ENCODE measurements at places on chromosomes 4 and X.
A peak's percentile ranks its signal among the peaks of the same experiment; 100 is the strongest.

- no peak for DNase-seq
Observed at GRCh38 chrX:15947648-15948317, 93.2 kb upstream of the AP1S2 start.

- DNase-seq, result no peak
Observed at GRCh38 chrX:72306085-72306801, 529 bp upstream of the CITED1 start.

GRCh38 chrX:129568349-129568748 lies 28.3 kb downstream of the OCRL start:
- DNase-seq, result no peak

- DNase-seq, result peak; percentile 12
Observed at GRCh38 chr4:83197555-83198235, 83.2 kb upstream of the PLAC8 start.

DNA sequence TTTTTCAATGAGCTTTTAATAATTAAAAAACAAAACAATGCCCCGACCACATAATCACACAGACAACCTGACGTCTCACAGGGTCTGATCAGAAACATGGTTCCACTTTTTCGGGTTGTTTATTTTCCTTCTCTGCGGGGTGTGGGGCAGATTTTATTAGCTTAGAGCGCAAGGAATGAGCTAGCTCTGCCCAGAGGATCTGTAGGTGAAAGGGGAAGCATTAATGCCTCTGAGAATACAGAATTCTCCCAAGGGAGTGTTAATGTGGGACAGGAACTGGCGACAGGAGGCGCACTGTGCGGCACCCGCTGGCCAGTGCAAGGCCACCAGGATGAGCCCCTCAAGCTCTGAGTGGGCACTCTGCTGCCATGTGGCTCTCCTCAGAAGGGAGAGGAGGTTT lies 181.5 kb downstream of the TSPAN5 start:
- DNase-seq, result no peak

DNA sequence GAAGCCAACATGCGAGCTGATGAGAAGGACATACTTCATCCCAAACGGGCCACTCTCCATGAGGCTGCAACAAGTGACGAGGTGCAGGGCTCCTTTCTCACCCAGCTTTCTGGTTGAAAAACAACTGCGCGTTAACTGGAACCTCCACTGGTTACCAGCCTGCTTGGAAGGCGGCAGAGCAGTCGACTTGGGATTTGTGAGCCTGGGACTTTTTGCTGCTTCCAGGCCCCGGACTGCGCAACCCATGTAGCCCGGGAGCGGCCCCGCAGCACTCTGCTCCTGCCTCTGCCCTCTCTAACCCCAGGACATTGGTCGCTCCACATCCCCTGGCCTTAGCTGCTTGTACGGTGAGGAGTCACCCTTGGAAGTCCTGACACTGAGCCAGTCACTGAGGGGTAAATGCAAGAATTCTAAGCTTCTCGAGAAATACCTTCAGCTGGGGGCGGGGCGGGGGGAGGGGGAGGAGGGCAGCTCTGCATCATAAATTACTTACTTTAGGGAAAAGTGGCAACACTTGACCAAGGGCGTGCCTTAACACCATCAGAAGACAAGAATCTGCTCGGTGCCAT lies 72.7 kb downstream of the MTMR1 start:
- no peak for DNase-seq

DNA sequence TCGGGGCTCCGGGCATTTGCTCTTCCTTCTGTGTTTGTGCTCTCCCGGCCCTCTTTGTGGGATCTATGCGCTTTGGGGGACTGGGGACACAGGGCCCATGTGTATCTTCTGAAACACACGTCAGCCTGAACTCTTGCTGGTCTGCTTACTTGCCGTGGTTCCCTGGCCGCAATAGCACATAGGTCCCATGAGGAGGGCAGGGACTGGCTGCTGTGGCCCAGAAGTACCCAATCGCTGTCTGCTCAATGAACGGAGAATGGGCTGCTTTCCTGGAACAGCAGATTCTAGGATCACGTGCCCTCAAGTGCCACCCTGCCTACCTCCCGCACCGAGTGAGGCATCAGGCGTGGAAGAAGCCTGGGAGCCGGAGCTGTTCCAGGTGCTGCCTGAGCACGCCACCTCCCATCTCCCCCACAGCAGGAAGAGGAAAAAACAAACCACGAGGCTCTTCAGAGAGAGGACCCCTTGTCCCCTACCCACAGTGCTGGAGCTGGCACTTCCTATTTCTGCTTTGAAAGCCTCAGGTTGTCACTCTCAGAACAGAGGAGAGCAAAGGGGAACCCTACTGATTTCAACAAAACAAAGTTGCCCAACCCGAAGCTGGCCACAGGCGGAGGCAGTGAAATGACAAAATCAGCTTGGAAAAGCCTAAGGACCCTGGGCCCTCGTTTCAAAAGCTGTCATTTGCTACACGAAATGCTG lies 3.8 kb downstream of the G6PD start:
- DNase-seq, result peak; percentile 87

- DNase-seq, result peak; percentile 76
Observed at GRCh38 chr4:10164877-10165283, 48.3 kb upstream of the WDR1 start.

DNA sequence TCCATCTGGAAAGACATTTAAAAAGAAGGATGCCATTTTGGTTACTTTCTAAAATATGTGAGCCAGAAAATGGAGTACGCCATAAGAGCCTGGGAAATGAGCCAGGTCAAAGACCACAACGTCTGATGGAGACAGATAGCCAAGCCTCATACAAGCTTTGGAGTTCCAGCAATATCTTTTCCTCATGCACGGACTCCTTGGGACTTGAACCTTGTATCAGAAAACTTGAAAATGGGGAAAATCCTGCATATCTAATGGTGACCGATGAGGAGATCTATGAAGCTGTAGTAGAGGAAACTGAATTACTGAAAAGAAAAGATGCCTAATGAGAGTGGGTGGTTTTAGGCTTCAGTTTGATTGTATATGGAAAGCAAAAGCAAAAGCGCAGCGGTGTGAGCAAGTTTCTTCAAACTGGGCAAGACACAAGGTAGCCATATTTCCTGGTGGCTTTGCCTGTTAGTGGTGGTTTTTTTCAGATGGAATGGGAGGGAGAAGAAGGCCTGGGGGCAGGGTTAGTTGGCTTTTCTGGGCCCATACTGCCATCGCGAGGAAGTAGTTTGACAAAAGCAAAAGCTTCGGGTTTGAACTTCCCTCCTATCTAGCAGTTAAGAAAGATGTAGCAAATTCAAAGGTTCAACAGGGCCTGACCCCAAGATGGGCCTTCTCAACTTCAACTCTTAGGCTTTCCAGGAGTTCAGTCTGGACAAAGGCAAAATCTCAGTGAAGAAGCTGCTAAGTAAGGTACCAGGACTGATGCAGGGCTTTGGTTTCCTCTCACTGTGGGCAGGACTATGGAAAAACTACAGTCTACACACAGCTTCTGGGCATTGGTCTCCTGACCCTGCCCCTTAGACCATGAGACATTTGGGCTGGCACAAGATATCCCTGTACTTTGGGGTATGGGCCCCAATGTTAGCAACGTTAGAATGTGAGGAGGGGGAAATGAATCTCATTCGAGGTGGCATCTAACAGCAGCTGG lies 210.0 kb upstream of the STK26 start:
- DNase-seq, result peak; percentile 89

- no peak for DNase-seq
Observed at GRCh38 chr4:176478076-176478475, 158.3 kb downstream of the SPCS3 start.

DNA sequence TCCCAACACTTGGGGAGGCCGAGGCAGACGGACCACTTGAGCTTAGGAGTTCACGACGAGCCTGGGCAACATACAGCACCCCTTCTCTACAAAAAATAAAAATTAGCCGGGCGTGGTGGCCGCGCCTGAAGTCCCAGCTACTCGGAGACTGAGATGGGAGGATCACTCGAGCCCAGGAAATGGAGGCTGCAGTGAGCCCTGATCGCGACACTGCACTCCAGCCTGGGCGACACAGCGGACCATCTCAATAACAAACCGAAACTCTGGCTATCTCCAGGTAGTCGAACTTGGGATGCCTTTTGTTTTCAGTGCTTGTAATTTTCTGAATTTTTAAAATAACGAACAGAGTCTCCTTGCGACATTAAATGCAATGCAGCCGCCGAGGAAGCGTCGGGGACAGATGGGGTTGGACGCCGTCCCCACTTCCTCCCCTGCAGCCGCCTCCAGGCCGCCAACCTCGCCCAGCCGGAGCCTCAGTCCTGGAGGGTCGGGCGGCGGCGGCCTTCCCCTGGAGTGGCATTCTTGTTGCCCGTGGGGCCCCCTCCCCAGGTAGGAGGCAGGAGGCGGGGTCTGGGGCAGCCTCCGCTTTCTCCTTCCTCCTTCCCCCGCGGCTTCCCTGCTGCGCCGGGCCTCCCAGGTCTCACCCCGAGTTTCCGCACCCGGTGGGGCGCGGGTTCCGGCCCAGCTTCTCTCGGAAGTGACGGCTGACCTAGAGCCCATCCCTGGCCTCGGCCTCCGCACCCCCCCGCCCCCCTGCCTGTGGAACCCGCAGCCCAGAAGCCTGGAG lies 14.6 kb downstream of the HMX1 start:
- DNase-seq, result no peak

- DNase-seq, result no peak
Observed at GRCh38 chr4:89356086-89356485, 48.5 kb upstream of the GPRIN3 start.

GRCh38 chrX:27444093-27444908 lies 18.8 kb downstream of the PPP4R3C start:
- DNase-seq, result no peak

GRCh38 chrX:12210196-12210815 lies 72.0 kb downstream of the FRMPD4 start:
- no peak for DNase-seq

GRCh38 chr4:40377512-40378365 lies 42.6 kb downstream of the CHRNA9 start:
- no peak for DNase-seq

DNA sequence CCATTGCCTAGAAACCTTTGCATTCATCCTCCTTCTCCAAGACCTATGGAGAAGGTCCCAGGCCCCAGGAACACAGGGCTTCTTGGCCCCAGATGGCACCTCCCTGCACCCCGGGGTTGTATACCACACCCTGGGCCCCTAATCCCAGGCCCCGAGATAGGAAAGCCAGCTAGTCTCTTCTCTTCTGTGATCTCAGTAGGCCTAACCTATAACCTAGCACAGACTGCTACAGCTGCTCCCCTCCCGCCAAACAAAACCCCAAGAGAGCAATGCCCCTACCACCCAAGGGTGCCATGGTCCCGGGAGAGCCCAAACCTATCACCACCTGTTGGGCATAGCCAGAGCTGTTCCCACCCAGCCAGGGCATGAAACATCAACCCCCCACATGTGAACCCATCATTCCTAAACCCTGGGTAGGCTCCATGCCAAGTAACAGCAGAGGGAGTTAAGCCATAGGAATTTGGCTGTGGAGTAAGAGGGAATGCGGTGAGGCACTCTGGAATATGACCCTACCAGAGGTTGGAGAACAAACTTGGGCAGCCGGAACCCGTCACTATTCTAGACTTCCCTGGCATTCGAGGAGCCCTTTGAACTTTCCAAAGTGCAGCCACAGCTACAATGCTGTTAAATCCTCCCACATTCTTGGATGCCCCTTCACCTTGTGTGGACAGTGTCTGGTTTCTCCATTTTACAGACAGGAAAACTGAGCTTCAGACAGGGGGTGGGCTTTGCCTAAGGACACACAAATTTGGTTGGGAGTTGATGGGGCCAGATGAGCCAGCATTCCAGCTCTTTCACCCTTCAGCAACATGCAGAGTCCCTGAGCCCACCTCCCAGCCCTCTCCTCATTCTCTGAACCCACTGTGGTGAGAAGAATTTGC lies 10.9 kb upstream of the SASH3 start:
- DNase-seq, result no peak

DNA sequence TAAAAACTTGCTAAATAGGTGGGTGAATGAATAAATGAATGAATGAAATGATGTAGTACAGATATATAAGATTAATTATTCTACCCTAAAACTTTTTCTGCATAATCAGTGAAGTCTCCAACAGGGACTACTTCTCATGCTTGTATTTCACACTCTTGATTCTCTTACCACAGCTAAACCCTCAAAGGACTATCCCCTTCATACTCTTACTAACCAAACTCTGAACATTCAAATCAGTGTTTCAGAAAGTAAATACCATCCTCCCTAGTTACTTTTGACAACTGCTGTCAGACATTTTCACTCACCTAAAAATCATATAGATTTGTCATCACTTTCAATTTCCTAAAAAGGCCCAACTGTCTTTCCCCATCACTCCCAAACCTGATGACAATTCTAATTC lies 234.3 kb upstream of the HHIP start:
- DNase-seq, result no peak

DNA sequence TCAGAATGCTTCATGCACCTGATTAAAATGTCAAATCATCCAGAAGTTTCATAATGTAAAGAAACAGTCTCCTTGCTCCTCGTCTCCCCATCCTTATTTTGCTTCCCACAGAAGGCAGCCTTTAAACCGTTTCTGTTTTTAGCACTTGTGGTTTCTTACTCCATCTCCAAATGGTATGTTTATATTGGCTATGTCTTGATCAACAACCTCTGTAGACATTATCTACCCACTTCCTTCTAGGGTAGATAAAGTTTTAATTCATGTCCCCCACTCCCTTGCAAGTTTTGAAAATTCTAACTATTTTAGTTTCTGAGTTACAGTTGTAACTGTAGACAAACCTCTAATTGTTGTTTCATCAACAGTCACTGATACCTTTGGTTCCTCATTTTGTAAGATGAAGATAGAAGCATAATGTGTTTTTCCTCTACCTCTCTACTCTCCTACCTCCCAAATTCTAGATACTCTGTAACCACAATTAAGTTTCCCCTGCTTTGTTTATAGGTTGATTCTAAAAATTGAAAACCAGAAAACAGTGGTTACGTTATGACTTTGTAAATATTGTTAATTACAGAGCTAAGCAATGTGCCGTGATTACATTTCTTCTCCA lies 291.7 kb upstream of the GATB start:
- DNase-seq, result no peak

- no peak for DNase-seq
Observed at GRCh38 chrX:122055460-122055859, 1008.0 kb downstream of the GLUD2 start.

GRCh38 chr4:113641025-113641431 lies 120.5 kb downstream of the CAMK2D start:
- no peak for DNase-seq

- DNase-seq, result no peak
Observed at GRCh38 chr4:158121161-158121579, 51.7 kb downstream of the GASK1B start.

- DNase-seq, result no peak
Observed at GRCh38 chr4:8559524-8560264, 20.5 kb upstream of the GPR78 start.

DNA sequence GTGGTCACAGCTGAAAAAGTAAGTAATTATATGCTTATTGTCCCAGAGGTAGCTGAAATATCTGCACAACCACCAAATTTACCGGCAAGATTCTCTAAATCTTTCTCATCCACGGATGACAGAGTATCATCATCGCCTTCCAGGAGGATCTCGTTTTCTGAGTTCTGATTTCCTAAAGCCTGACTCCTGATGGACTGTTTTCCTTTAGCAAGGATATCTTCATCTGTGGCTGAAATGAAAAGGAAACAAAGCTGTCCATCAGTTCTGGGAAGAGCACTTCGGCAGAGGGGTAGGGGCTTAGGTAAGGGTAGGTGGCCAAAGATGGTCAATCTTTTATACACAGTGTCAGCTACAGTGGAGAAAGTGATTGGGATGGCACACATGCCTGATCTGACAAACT lies 8.7 kb downstream of the MAB21L2 start:
- no peak for DNase-seq

All from hematopoietic multipotent progenitor cell treated with erythropoietin and hydrocortisone succinate and interleukin-3 and kit ligand, for 8 days (in vitro differentiated cells).